Stimulated activated CD8-positive, alpha-beta memory T cell treated with anti-CD3 and anti-CD28 coated beads, Interleukin-4, amount 100 ng/mL, for 1 hour (primary cell): ENCODE measurements at places on chromosomes 3 and 15.

DNA sequence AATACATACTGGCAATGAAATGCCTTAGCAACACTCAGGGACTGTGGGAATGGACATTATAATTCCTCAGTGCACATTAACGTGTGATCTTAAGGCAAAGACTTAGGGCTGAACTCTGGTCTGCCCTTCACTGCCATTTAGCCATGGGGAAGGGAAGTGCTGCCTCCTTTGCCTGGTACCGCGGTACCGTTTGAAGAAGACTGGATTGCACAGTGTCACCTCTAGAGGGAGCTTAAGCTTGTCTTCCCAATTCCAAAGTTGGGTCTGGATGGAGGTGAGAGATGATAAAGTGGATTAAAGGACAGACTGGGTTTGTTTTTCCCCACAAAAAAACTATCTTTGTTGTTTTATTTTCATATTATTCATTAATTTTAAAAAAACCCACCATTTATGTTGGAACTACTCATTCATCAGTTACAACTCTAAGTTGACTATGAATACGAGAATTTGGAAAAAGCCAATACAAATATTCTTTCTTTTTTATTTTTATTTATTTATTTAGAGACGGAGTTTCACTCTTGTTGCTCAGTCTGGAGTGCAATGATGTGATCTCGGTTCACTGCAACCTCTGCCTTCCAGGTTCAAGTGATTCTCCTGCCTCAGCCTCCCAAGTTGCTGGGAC is 60.0 kb upstream of the SYN2 start:
- no peak for DNase-seq

GRCh38 chr15:48855501-48856440 is 22.2 kb upstream of the EID1 start:
- DNase-seq, result no peak

DNA sequence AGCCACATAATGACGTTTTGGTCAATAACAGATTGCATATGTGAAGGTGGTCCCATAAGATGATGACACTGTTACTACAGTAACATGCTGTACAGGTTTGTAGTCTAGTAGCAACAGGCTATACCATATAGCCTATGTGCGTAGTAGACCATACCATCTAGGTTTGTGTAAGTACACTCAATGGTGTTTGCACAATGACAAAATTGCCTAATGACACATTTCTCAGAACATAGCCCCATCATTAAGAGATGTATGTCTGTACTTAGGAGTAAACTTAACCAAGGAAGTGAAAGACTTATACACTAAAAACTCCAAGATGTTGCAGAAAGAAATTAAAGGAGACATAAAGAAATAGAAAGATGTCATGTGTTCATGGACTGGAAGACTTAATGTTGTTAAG is 66.2 kb downstream of the RPLP1 start:
- DNase-seq, result no peak

- no peak for DNase-seq
These were observed 49.9 kb upstream of the PHLDB2 start for GRCh38 chr3:111809186-111809585.

DNA sequence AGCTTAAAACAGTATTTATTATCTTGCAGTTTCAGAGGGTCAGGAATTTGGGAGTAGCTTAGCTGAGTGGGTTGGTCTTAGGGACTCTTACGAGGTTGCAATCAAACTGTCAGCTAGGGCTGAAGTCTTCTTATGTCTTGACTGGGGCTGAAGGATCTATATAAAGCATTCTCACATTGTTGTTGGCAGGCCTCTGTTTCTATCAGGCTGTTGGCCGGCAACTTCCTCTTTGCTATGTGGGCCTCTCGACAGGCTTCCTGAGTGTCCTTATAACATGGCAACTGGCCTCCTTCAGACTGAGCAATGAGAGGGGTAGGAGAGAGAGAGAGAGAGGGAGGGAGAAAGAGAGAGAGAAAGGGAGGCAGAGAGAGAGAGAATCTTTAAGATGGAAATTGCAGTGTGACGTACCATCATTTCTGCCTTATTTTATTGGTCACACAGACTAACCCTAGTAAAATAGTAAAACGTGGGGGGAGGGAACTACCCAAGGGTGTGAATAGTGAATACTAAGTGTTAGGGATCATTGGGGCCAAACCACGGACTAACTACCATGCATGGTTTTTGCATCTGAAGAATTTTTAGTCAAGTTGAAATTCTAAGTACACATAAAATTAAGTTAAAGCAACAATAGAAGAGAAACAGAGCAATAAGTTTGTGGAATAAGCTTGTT is 16.1 kb downstream of the FGF7 start:
- DNase-seq, result no peak

DNA sequence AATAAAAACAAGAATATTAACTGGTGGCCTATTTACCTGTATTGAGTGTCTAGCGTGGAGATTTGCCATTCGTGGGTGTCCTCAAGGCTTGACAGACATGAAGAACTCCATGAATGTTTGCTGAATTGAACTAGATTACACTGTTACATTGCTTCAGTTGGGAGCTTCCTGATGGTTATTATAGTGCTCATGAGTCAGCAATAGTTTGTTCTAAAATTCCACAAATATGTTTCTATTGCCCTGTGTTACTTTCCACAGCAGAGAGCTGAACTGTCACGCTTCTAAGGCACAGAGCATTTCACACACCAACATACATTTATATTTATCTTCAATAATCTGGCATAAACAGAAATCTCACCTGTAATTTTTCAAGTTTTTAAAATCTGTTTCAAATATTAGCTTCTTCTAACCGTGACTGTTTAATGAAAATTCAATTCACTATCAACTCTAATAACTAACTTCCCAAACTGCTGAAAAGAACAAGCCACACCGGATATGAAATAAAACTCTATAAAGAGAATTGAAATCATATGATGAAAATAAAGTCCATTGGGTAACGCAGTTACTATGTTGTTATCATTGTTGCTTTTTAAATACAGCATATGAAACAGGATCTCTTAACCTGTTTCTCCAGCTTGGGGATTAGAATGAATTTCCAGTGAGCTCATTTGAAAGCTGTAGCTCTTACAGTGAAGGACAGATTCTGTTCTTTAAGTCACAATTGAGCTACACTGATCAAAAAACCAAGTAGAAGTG is 61.2 kb upstream of the MCF2L2 start:
- no peak for DNase-seq

DNA sequence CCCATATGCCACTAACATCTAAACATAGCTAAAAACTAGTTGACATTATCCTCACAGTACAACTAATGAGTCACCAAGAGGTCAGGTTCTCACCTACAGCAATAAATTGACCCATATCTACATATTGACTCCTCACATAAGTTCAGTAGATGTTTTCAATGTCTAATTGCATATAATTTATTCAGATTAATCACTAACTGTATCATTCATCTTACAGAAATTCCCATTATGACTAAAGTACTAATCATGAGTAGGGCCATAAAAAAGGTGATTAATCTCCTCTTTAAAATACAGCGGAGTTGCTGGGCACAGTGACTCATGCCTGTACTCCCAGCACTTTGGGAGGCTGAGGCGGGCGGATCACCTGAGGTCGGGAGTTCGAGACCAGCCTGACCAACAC is 82.4 kb upstream of the ST3GAL6 start:
- no peak for DNase-seq

DNA sequence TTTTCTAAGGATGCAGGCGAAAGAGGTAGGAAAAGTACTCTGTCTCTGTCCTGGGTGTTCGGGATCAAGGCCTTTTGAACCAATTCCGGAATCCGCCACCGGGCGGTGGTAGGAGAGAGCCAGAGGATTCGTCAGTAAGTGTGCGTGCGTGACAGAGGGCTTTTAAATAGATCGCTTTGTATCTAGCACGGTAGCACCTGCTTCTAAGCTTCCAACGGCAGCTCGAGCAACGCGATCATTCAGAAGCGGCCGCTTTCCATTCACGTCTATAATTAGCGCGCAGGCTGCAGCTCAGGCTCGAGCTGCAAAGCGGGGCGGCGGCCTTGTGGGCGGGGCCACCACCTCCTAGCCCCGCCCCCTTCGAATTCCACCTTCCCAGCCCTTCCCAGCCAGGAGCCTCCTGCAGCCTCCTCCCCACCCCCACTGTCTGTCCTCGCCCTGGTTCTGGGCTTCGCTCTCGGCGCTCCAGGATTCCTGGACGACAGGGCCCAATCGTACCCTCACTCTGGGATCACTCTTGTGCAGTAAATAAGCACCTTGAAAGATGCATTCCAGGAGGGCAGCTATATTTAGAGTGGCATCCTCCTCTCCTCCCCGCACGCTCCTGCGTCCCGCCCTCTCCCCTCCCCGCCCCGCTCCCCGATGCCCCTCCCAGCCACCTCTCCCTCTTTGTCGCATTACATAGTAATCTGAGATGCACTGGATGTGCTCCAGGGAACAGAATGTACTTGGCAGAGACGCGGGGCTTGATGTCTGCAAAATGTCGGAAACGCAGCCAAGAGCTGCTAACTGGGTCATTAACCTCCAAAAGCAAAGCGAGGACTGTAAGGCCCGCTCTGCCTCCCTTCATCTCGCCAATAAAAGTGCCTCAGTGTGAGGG is 224.1 kb upstream of the TPRG1 start:
- no peak for DNase-seq

GRCh38 chr3:113271189-113271588 is 59.8 kb downstream of the BOC start:
- DNase-seq, result no peak

DNA sequence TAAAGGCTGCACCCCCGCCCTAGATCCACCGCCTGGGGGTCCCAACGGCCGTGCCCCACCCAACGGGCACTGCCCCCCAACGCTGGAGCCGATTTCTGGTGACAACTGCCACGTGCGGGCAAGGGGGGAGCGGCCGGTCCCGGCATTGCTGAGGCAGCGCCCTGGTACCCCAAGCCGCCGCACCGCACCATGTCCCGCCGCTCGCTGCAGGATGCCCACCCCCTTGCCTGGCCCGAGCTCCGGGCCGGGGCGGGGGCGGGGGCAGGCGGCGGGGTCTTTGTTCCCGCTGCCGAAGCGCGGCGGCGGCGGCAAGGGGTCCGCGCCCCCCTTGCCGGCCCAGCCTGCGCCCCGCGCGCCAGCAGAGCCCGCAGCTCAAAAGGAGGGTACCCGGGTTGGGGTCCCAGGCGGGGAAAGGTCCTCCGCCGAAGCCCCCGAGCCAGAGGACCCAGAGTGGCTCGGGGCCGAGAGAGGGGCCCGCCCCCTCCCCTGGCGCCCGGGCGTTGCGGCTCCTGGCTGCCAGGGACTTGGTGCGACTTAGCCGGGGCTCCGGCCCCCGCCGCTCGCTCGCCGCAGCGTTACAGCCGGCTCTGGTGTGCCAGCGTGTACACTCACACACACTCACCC is 678 bp downstream of the SEMA7A start:
- DNase-seq, result no peak

DNA sequence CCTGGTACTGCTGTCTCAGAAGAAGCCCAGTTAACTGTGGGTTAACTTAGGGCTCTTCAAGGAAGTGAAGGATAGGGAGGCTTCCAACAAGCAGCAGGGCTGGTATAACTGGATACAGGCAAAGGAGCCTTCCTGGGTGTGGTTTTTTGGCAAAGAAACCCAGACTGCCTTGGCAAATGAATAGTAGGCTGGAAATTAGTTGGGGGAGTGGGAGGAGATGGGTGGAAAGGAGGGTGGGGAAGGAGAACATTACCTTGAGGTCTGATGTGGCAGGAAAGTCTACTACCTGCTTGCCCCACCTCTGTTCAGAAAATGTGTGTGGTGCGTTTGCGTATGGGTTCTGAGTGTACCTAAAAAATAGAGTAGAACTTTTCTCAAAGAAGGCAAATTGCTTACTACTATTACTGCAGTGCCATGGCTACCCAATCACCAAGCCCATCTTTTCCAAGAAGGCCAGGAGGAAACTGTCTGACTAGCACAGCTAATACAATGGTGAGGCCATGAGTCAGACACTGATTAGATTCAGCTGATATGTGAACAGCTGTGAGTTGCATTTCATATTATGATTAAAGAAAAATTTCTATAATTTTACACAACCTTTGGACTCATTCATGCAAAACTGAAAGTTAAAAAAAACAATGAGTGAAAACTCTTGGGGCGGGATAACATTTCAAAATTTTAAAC is 55.2 kb downstream of the SPTSSB start:
- no peak for DNase-seq

DNA sequence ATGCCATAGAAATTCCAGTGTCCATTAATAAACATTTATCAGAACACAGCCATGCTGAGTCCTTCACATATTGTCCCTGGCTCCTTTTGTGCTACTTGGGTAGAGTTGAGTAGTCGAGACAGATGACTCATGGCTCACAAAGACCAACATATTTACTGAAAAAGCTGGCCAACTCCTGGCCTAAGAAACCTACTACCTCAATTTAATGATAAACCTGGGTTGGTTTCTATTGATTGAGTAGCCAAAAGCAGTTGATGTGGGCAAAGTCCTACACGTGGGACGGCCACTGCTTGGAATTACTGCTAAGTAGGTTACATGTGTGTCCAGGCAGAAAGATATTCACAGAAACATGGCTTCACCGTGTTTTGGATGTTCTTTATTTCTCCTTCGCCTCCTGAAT is 402.2 kb downstream of the NR2F2 start:
- DNase-seq, result no peak

GRCh38 chr3:155880286-155880685 is 9.8 kb downstream of the GMPS start:
- no peak for DNase-seq

DNA sequence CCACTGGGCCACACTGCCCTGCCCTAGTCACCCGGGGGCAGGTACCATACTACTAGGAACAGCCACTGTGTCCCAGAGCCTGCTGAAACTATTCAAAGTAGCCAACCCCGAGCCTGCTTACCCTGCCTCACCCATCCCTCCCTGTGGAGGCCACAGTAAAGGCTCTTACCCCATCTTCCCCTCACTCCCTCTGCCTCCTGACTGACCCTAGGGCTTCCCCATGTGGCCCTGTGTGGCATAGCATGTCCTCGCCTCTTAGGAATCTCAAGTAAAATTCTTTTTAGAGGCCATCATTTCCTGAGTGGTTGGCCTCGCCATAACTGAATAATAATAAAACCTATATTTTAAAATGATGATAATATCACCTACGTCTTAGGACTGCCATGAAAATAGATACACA is 112.2 kb upstream of the SLC6A11 start:
- DNase-seq, result no peak

DNA sequence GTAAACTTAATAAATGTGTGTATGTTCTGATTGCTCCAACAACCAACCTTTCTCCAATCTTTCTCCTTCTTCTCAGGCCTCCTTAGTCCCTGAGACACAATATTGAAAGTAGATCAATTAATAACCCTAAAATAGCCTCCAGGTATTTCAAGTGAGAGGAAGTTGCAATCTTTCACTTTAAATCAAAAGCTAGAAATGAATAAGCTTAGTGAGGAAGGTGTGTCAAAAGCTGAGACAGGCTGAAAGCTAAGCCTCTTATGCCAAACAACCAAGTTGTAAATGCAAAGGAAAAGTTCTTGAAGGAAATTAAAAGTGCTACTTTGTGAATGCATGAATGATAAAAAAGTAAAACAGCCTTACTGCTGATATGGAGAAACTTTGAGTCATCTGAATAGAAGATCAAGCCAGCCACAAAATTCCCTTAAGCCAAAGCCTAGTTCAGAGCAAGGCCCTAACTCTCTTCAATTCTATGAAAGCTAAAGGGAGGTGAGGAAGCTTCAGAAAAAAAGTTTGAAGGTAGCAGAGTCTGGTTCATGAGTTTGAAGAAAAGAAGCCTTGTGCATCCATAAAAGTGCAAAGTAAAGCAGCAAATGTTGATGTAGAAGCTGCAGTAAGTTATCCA is 38.6 kb downstream of the CCDC80 start:
- no peak for DNase-seq

- DNase-seq, result no peak
These were observed 55.0 kb downstream of the GOLIM4 start for GRCh38 chr3:168040607-168041208.
